ENCODE measurements at places on chromosomes 3 and 15. TPM values are rescaled to one million over a fixed set of nuclear protein-coding genes. Genes with fewer than 3 reads are reported as not detected.

Gene EIF4A2
- 302 TPM for total RNA-seq

Gene CCDC54
- not detected for total RNA-seq

Gene FYCO1
- total RNA-seq = 67.2 TPM

Gene MORC1
- total RNA-seq = not detected

Gene CASR
- total RNA-seq = not detected

DNA sequence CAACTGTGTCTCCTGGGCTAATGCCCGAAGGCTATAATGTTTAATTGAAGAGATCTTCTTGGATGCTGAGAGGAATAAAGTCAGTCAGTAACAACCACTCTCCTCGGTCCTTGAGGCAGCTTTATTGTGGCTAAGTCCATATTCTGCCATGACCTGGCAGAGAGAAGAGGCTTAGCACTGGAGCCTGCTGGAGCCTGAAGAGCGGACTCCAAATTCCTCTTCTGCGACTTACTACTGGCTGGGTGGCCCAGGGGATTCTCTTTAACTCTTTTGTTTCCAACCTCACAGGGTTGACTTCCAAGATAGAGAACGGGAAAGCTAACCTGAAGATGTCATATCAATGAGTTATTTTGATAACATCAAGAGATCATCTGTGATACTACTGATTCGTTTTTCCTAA is 71.1 kb downstream of the MYO1E start:
- no peaks in the 10 kb centered on the region for H3K4me1 ChIP-seq
- no peaks in the 10 kb centered on the region for H3K27me3 ChIP-seq
- no peak overlapping the region for H3K4me3 ChIP-seq
- DNase-seq = no peak
- no peaks in the 10 kb centered on the region for H3K36me3 ChIP-seq

DNA sequence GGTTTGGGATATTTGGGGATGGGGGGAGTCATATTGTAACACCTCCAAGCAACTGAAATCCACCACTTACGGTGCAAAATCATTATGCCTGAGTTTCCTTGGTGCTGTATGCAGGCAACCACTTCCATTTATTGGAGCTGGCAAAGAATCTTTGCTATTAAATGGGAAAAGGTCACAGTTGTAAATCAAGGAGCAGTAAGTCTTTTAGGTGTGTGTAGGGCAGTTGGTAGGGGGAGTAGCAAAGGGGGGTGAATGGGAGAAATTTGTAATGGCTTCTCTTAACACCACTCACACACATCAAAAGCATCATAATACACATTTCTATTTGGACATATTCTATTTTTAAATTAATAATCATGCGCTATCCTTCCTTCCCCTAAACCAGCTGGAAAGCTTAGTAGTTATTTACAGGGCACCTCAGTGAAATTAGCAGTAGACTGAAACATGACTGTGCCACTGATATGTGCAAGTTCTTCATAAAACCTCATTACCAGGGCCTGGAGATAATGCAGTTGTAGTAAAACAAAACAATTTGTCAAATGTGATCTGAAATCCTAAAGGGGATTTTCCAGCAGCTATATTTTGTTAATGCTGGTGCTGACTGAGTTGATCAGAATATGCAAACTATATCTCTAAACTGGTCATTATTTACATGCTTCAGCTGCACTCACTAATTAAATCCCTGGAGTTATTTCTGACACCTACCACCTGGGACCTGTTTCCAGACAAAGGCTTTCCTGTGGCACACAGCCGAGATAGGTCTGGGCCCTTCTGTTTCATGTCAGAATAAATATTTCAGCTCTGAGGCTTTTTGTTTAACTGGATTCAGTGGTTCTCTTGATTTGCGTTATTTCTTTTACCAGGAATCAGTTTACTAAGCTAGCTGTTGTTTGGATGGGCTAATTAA is 90.1 kb downstream of the B3GALNT1 start:
- no peaks in the 10 kb centered on the region for H3K27me3 ChIP-seq
- no peak for DNase-seq
- H3K4me3 ChIP-seq = no peak overlapping the region
- no peaks in the 10 kb centered on the region for H3K4me1 ChIP-seq
- H3K27ac ChIP-seq = no peak overlapping the region
- H3K36me3 ChIP-seq = no peaks in the 10 kb centered on the region

DNA sequence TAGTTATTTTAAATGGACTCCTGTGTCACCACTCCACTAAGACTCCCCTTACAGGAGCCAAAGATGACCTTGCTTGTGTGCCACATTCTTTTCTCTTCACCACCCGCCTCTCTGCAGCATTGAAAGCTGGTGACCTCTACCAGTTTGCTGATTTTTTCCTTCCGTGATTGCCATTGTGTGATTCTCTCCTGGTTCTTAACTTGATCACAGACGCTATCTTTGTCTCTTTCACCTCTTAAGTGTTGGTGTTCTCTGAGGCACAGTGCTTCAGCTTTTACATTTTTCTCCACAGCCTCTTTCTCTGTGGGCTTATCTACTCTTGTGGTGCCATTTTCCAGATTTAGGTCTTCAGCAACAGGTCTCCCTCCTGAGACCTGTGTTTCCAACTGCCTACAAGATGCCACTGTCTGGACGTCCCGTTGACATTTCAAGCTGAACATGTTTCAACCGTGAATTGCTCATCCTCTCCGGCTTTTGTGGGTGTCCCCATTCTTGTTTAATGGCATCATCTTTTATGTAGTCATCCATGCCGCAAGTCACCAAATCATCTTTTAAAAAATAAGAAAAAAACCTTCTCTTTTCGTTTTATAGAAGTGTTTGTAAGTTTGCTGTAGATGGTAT is 26.5 kb downstream of the IQGAP1 start:
- H3K36me3 ChIP-seq = no peaks in the 10 kb centered on the region
- H3K27ac ChIP-seq = peak overlapping the region; percentile 59
- H3K4me1 ChIP-seq = peaks cover 53% of the 10 kb centered on the region
- H3K27me3 ChIP-seq = no peaks in the 10 kb centered on the region

DNA sequence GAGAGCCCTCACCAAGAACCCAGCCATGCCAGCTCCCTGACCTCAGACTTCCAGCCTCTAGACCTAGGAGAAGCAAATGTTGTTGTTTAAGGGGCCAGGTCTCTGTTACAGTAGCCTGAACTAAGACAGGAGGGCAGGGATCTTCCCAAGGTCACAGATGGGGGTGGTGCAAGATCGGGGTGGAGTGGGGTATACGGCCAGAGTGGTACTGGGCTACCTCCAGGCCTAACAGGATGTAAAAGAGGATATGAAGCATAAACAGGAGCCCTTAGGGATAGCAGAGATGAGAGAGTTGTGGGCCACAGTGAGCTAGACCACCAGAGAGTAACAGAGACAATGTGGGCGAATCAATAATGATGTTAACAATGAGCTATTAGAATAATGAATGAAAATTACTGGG is 82.9 kb downstream of the TOP2B start:
- H3K4me1 ChIP-seq = no peaks in the 10 kb centered on the region
- peaks cover 20% of the 10 kb centered on the region for H3K36me3 ChIP-seq
- no peak overlapping the region for H3K27ac ChIP-seq
- H3K4me3 ChIP-seq = no peak overlapping the region
- DNase-seq = no peak
- H3K27me3 ChIP-seq = no peaks in the 10 kb centered on the region

DNA sequence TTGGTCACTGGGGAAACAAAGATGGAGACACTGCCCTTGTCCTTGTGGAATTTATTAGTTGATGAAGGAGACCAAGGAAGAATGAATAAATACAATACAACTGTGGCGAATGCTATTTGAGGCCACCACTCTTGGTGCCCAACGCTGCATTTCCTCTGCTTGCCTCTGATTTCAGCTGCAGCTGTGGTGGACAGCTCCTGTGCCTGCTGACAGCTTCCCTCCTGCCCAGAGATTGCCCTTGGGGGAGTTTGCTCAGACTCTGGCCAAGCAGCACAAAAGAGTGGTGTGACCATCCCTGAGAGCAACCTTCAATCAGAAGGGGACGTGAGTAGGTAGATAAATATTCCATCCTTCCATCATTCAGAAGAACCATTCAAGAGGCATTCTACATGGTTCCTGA is 64.6 kb upstream of the FHIT start:
- H3K27me3 ChIP-seq = no peaks in the 10 kb centered on the region
- H3K4me1 ChIP-seq = no peaks in the 10 kb centered on the region
- H3K4me3 ChIP-seq = no peak overlapping the region
- DNase-seq = no peak
- H3K36me3 ChIP-seq = no peaks in the 10 kb centered on the region
- H3K27ac ChIP-seq = no peak overlapping the region

DNA sequence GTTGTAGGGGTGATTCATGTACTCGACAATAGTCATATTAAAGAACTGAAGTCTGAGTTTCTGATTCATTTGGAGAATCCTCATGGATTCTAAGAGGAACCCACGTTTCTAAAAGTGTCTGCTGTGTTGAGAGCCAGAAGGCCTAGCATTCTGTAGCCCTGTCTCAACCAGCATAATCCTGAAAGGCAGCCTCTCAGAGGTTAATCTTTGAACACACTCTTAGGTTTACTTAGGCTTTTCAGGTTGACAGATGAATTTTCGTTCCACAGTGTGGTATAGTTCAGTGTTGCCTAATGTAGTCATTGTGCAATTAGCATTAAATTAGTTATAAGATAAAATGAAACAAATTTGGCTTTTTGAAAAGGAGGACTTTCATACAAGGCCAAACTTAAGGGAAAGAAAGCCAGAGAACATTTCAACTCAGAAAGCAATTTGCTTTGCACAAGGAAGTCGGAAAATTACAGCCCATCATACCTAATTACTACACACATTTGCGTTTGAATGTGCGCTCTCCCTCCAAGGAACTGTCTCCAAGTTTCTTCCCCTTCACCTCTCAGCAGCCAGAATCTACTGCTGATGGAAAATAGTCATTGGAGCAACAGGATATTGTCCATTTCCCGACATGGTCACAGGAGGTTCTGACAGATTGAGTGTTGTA is 42.0 kb downstream of the AGBL1 start:
- no peak for DNase-seq
- H3K27ac ChIP-seq = no peak overlapping the region
- no peaks in the 10 kb centered on the region for H3K27me3 ChIP-seq
- no peaks in the 10 kb centered on the region for H3K36me3 ChIP-seq
- H3K4me1 ChIP-seq = no peaks in the 10 kb centered on the region

DNA sequence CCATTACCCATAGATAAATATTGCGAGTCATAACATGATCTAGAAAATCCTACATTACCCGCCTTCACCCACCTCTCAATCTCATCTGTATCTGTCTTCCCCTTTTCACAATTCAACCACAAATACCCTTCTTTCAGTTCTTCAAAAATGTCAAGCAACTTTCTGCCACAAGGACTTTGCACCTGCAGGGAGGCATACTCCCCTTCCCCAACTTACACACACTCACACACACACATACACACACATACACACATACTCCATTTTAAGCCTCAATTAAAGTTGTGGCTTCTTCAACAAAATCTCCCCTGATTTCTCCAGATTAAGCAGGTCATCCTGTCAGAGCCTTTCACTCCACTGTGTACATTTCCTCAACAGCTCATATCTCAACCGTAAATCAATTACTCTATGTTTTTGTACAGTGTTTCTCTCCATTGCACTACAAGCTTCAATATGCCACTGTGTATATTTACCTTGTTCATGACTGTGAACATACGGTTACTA is 33.1 kb upstream of the CCDC50 start:
- no peak overlapping the region for H3K27ac ChIP-seq
- no peak for DNase-seq
- H3K27me3 ChIP-seq = no peaks in the 10 kb centered on the region
- H3K4me1 ChIP-seq = no peaks in the 10 kb centered on the region
- H3K36me3 ChIP-seq = no peaks in the 10 kb centered on the region
- H3K4me3 ChIP-seq = no peak overlapping the region

DNA sequence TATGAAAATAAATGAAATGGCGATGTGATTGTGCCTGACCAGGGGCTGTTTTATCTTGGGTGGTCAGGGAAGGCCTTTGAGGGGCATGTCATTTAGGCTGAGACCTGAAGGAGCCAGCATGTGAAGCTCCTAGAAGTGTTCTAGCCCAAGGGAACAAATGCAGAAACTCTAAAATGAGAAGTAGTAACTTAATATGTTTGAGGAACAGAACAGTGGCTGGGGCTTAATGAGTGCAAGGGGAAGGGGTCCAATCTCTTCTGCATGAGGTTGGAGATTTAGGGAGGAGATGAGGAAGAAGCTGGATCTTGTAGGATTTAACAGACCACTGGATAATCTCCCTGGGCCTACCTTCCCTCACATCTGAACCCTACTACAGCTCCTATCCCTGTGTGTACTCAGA is 110.5 kb downstream of the AKAP13 start:
- no peaks in the 10 kb centered on the region for H3K27me3 ChIP-seq
- H3K36me3 ChIP-seq = no peaks in the 10 kb centered on the region
- H3K4me3 ChIP-seq = no peak overlapping the region
- peaks cover 61% of the 10 kb centered on the region for H3K4me1 ChIP-seq
- H3K27ac ChIP-seq = peak overlapping the region; percentile 13

- no peaks in the 10 kb centered on the region for H3K4me1 ChIP-seq
- H3K4me3 ChIP-seq = no peak overlapping the region
- no peak for DNase-seq
- H3K27ac ChIP-seq = no peak overlapping the region
- no peaks in the 10 kb centered on the region for H3K27me3 ChIP-seq
Measured at GRCh38 chr3:196179380-196180308, 31.6 kb downstream of the ZDHHC19 start.

GRCh38 chr3:167733961-167734497 is 663 bp downstream of the PDCD10 start:
- no peak for DNase-seq
- no peaks in the 10 kb centered on the region for H3K4me1 ChIP-seq
- H3K27me3 ChIP-seq = no peaks in the 10 kb centered on the region
- peak overlapping the region; percentile 94 for H3K27ac ChIP-seq

DNA sequence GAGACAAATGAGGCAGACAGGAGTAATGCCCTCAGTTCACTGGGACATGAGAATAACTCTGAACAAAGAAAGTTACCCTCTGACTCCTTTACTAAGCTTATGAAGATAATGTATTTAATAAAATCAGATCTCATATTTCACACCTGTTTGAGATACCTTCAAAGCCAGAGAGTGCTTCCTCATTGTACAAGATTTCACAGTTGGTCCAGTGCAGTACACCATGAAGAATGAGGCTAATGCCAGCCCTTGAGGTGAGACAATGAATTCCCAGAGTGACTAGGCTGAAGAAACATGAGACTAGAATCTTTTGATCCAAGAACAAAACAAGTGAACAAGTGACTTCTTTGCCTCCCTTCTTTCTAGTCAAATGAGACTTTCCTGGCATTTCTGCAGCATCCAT is 1133.8 kb downstream of the TUSC7 start:
- H3K27me3 ChIP-seq = no peaks in the 10 kb centered on the region
- H3K27ac ChIP-seq = no peak overlapping the region
- H3K36me3 ChIP-seq = no peaks in the 10 kb centered on the region
- no peak for DNase-seq
- no peaks in the 10 kb centered on the region for H3K4me1 ChIP-seq

- H3K4me3 ChIP-seq = no peak overlapping the region
- H3K27ac ChIP-seq = no peak overlapping the region
- no peaks in the 10 kb centered on the region for H3K4me1 ChIP-seq
- no peak for DNase-seq
Measured at GRCh38 chr3:185940951-185941350, 3.1 kb upstream of the TRA2B start.

- H3K36me3 ChIP-seq = no peaks in the 10 kb centered on the region
- H3K4me1 ChIP-seq = no peaks in the 10 kb centered on the region
- no peaks in the 10 kb centered on the region for H3K27me3 ChIP-seq
- H3K4me3 ChIP-seq = no peak overlapping the region
- H3K27ac ChIP-seq = no peak overlapping the region
Measured at GRCh38 chr3:171443211-171443957, 16.8 kb downstream of the TNIK start.

- no peak overlapping the region for H3K4me3 ChIP-seq
- no peak for DNase-seq
- peaks cover 8% of the 10 kb centered on the region for H3K4me1 ChIP-seq
- no peaks in the 10 kb centered on the region for H3K27me3 ChIP-seq
- peak overlapping the region; percentile 87 for H3K27ac ChIP-seq
- no peaks in the 10 kb centered on the region for H3K36me3 ChIP-seq
Measured at GRCh38 chr3:148954981-148955380, 36.4 kb upstream of the GYG1 start.
